ENCODE measurements at places on chromosomes 2 and 18.

GRCh38 chr18:10892786-10893185 lies 256.6 kb downstream of the PIEZO2 start:
- DNase-seq, result no peak

DNA sequence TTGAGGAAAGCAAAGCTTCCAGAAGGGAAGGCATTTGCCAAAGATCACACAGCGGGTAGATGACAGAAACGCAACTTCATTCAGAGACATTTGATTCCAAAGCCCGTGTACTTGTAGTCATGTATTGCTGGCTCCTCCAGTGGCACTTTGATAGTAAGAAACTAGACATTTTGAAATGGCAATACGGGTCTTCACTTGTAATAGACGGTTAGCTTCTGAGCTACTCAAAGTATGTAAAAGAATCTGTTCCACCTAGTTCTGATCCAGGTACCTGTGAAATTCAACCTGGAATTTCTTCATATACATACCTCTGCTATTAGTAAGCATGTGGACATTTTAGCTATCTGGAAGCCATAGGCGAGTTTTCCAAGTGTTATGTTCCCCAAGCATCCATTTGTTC lies 1.7 kb upstream of the MYOM1 start:
- no peak for DNase-seq

GRCh38 chr2:151306621-151307020 lies 17.2 kb upstream of the NMI start:
- DNase-seq, result no peak

GRCh38 chr2:200779214-200779613 lies 32.5 kb upstream of the BZW1 start:
- no peak for DNase-seq

DNA sequence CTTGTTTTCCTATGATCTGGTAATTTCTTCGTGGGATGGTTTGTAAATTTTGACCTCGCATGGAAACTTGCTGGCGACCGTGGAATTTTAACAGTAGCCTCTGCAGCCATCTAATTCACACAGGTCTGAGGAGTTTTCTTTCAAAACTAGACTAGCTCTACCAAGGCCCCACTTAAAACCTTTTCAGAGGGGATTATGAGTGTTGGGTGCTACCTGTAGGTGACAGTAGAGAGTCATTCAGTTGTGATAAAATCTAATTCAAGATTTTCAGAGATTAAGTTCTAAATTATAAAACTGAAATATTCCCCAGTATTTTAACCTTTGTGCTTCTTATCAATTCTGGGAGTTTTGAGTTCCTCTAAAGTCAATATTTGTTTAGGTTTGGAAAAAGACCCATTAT lies 31.0 kb downstream of the THSD7B start:
- DNase-seq, result no peak

DNA sequence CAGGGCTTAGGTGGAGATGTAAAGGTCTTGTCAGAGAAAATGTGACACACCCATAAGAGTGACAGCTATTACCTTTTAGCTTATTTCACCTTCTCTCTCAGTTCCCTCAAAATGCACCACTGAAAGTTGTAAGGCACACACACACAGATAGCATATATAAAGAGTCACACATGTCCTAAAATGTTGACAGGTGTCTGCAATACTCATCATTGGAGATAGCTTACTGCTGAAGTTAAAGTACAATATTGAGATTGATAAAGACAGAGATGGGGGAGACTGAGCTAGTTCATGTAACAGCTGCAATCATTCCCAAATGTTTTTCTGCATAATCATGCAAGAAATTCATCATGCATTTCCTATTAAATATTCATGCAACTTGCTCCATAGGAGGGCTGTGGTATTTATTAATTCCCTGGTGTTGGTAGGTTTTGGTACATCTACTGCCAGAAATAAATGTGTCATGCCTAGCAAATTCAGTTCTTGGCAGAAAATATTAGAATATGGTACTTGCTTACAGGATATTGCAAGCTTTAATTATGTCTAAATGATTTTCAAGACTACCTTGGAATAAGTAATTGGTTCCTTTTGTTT lies 118.8 kb upstream of the RBMS1 start:
- no peak for DNase-seq

DNA sequence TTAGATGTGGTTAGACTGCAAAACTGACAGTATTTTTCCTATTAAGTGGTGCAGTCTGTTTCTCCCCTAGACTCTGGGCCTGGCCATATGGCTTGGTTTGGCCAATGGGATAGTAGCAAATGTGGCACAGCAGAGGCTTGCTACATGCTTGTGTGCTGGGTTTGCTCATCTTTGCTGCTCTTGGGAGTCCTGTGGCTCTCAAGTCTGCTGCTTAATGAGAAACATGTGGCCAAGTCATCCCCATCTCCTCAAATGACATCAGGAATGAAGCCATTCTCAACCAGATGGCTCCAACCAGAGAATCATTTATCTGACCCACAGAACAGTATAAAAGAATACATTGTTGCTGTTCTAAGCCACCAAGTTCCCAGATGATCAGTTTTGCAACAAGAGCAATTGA lies 57.1 kb upstream of the PAX3 start:
- no peak for DNase-seq

- no peak for DNase-seq
These were observed 4.1 kb upstream of the ZCCHC2 start for GRCh38 chr18:62518460-62519375.

GRCh38 chr2:166068981-166069380 lies 58.8 kb downstream of the SCN1A start:
- DNase-seq, result no peak

GRCh38 chr18:53489266-53489665 lies 735.2 kb downstream of the MBD2 start:
- no peak for DNase-seq

- peak; percentile 18 for DNase-seq
These were observed 212.3 kb downstream of the SNTG2 start for GRCh38 chr2:1162768-1163584.

DNA sequence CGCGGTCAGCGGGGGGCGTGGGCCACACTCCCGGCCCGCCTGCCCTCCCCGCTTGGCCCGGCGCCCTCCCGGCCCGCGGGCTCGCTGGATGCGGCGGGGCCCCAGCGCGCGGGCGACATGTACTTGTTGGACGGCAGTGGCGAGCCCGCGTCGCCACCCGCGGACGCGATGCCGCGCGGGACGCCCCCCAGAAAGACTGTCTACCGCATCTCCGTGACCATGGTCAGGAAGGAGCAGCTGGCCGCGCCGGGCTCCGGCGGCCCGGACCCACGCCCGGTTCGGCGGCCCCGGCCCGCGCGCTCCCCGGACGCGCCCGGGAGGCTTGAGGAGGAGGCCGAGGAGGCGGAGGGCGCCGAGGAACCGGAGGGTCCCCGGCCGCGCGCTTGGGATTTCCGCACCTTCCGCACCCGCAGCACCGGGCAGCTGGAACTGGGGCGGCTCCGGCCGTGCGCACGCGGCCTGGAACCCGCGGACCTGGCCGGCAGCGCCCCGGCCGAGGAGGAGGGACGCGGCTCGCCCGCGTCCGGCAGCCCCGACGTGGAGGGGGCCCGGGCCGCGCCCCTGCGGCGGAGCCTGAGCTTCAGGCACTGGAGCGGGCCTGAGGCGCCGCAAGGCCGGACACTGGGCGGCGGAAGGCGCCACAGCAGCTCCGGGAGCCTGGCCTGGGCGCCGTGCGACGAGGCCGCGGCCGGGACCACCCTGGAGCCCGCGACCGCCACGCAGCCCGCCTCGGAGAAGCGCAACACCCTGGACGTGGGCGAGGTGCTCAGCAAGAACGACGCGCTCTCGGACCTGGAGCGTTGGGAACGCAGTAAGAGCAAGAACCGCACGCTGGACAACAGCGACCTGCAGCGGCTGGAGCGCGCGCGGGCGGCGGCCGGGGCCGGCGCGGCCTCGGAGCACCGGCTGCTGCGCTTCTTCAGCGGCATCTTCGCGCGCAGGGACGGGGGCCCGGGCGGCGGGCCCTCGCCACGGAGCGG lies 176.4 kb downstream of the AGAP1 start:
- no peak for DNase-seq

GRCh38 chr2:172096626-172097547 lies 5.8 kb downstream of the DLX2 start:
- no peak for DNase-seq

DNA sequence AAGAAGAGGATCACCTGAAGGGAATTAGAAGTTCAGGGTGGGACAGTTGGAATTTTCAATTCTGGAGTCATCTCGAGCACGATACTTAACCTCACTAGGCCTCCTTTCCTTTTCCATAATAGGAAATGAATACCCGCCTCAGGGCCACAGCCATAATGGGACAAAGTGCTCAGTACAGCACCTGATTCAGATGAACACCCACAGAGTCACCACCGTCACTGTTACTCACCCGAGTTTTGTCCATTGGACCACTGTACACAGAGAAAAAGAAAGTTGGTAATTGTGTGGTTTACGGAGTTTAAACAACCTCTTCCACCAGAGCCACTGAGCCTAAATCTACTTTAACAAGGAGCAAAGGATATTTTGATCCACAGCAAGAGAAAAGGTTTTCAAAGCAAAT lies 122.0 kb upstream of the NDUFV2 start:
- no peak for DNase-seq

- DNase-seq, result no peak
These were observed 66.9 kb downstream of the BCL11A start for GRCh38 chr2:60486551-60486950.

- DNase-seq, result no peak
These were observed 125.6 kb upstream of the HS6ST1 start for GRCh38 chr2:128444121-128444771.

- DNase-seq, result no peak
These were observed 449.2 kb upstream of the SPRED2 start for GRCh38 chr2:65881592-65881991.

DNA sequence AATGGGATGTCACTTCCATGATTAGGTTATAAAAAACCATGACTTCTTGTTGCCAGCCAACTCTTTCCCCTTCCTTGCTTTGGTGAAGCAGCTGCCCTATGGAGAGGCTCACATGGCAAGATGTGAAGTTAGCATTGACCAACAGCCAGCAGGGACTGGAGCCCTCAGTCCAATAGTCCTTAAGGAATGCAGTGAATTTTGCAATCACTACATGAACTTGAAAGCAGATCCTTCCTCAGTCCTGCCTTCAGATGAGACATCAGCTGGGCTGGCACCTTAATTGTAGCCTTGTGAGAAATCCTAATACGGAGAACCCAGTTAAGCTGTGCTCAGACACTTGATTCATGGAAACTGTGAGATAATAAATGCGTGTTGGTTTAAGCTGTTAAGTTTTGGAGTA lies 61.8 kb downstream of the ATP8B1 start:
- DNase-seq, result no peak

GRCh38 chr18:1663879-1664705 lies 759.4 kb downstream of the ADCYAP1 start:
- no peak for DNase-seq

- DNase-seq, result no peak
These were observed 1.9 kb downstream of the CDH20 start for GRCh38 chr18:61334951-61335683.

- DNase-seq, result no peak
These were observed 21.9 kb upstream of the DNAJC10 start for GRCh38 chr2:182694189-182694588.

GRCh38 chr2:64092502-64092901 lies 51.7 kb downstream of the PELI1 start:
- DNase-seq, result no peak

GRCh38 chr2:135600915-135601314 lies 69.6 kb downstream of the R3HDM1 start:
- DNase-seq, result no peak
